Stimulated activated CD4-positive, alpha-beta T cell treated with anti-CD3 and anti-CD28 coated beads, Interleukin-1b, Interleukin-23, amount 100 ng/mL, for 24 hours (primary cell): ENCODE measurements at places on chromosomes 4 and X.

DNA sequence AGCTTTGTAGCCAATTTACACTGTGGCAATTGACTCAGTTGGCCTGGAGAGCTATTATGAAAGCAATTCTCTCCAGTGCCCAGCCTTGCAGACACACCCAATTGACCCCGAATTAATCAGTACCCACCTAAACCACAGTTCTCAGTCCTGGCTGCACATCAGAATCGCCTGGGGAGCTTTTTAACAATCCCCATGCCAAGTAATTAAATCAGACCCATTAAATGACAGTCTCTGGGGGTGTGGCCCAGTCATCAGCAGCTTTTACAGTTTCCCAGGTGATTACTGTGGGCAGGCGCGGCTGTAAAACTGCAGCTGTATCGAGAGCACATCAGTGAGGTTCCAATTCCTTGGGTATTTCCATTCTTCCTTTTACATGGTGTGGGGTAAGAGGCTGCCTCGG lies 460.9 kb upstream of the FAT1 start:
- DNase-seq = no peak

- no peak for DNase-seq
Measured at GRCh38 chr4:169229571-169230028, 41.2 kb downstream of the SH3RF1 start.

DNA sequence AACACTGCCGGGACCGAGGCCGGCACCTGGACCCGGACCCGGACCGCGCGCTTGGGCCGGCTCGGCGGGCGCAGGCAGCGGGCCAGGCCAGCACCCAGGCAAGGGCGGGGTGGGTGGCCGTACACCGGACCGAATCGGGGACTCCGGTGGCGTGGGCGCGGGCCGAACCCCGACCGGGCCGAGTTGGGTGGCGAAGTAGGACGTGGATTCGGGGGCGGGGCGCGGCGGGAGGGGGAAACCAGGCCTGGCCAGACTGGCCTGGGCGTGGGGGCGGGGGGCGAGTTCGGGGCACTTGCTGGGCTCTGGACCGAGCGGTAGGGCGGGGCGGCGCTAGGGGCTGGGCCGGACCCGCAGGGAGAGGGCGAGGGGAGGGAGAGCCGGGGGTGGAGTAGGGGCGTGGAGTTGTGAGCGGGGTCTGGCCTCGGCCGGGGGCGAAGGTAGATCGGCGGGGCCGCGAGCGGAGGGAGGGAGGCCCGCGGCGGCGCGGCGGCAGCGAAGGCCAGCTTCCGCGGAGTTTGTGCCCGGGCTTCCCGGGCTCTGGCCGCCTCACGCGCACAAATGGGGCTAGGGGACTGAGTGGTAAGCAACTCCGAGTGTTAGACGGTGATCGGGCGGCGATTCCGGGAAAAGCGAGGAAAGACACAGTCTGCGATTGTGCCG lies 1.8 kb upstream of the BCORL1 start:
- no peak for DNase-seq

DNA sequence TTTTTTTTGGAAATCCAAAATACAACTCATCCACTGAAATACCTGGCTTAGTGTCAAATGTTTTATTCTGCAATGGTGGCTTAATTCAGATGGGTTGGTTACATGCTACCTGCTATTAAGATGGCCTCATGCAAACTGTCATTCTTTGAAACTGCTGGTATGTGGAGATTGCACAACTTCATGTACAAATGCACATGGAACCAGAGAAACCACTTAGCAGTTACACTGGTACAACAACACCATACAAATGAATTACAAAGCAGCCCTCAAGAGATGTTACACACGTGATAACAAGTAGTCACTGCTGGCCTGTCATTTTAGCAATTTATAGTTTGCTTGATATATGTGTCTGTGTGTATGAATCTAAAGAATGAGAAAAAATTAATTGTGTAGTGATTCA lies 84.6 kb upstream of the STS start:
- no peak for DNase-seq

- DNase-seq = no peak
Measured at GRCh38 chr4:131251321-131251720, 1897.8 kb upstream of the PCDH10 start.

DNA sequence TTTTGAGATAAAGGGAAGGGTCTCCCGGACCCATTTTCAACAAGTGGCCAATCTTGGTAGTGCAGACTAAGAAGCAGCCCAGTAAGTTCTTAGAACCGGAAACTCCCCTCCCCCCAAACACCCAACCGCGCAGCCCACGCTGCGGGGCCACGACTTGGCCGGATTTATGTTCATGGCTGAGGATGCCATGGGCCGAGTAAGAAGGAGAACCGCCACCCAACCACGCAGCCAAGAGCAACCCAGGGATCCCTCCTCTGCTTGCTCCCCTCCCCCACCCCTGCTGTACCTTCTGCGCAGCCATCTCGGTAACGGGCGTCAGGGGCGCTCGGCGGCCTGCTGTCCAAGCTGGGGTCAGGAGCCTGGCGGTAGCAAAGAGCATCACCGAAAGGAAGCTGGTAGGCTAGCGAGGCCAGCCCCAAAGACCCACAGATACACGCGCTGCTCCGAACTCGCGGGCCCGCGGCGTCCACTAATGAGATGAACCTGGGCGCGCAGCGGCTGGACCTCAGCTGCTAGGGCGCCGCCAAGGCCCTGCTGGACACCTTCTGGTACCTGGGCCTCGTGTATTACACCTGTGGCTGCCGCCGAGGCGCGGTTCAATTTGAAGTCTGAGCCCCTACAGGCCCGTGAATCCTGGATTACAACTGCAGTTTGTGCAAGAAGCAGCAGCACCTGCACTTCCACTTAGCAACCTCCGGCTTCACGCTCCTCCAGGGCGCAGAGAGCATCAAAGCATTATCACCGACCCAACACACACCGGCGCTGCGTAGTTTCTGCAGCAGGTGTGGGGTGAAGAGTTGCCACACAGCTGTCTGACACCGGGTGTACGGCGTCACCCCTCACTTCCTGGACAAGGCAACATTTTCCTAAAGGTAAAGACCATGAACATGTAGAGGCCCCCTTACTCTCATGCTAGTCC lies 63.4 kb downstream of the NUDT10 start:
- DNase-seq = peak; percentile 40

DNA sequence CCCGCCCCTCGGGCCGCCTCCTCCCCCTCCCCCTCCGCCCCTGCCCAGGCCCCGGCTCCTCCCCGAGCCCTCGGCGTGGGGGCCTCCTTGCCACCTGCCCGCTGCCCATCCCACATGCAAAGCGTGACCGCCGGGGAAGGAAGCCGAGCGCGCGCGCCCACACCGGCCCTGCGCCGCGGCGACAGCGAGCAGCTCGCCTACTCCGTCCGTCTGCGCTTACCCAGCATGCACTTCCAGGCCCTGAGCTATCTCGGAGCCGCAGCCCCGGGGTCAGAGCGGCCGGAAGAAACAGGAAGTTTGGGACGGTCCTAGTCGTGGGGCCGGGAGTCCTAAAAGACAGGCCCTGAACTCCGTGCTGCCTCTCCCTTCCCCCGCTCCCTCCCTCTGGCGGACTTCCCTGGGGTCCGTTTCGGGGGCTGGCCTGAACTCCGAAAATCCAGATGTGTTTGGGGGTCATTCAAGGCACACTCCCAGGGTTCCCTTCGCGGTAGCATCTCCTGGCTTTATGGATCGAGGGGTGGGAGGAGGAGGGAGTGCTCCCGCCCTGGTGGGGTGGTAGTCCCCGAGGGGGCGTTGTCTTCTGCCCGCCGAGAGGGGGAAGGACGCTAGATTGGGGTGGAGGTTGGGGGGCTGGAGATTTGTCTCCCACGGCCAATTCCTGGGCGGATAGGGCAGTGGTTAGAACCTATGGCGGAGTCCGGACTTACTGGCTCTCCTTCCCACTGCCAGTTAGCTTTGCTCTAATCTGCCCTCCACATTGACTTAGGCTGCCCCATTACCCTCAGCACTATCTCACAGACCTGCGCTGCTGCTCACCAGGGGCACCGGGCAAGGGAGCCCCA lies 25.0 kb upstream of the BCORL1 start:
- no peak for DNase-seq

GRCh38 chrX:10828640-10829039 lies 208.3 kb upstream of the MID1 start:
- no peak for DNase-seq

DNA sequence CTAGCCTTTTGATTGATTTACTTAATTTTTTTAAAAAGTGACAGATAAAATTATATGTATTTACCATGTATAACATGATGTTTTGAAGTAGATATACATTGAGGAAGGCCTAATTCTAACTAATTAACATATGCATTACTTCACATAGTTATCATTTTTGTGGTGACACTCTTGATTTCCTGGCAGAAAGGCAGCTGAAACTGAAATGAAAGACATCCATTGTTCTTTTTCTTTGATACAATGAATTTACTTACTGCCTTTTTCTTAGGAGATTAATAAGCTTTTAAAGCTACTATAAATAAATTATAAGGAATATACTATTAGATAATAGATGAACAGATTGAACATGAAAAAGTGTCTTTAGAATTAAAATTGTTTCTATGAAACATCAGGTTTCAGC lies 26.7 kb downstream of the ANKRD50 start:
- no peak for DNase-seq
